ENCODE measurements at places on chromosomes 12 and 14. TPM values are rescaled to one million over a fixed set of nuclear protein-coding genes. Genes with fewer than 3 reads are reported as not detected.

GRCh38 chr12:84922693-84923092 lies 10.1 kb upstream of the SLC6A15 start:
- H3K36me3 ChIP-seq, result no peaks in the 10 kb centered on the region
- no peak for DNase-seq
- no peak overlapping the region for H3K4me3 ChIP-seq
- H3K4me1 ChIP-seq, result no peaks in the 10 kb centered on the region

Gene NRL
- 1.5 TPM for total RNA-seq

Gene TARBP2
- 35.5 TPM for total RNA-seq

GRCh38 chr14:76696791-76697190 lies 64.5 kb upstream of the VASH1 start:
- H3K27me3 ChIP-seq, result peaks cover 4% of the 10 kb centered on the region
- peaks cover 3% of the 10 kb centered on the region for H3K4me1 ChIP-seq
- no peaks in the 10 kb centered on the region for H3K36me3 ChIP-seq
- H3K27ac ChIP-seq, result no peak overlapping the region
- H3K4me3 ChIP-seq, result no peak overlapping the region

Gene PRMT5
- 56.3 TPM for total RNA-seq

- H3K27me3 ChIP-seq, result peaks cover 39% of the 10 kb centered on the region
- peaks cover 24% of the 10 kb centered on the region for H3K36me3 ChIP-seq
- H3K4me3 ChIP-seq, result no peak overlapping the region
- peaks cover 7% of the 10 kb centered on the region for H3K4me1 ChIP-seq
Measured at GRCh38 chr12:57743769-57744168, 1.1 kb upstream of the TSPAN31 start.

DNA sequence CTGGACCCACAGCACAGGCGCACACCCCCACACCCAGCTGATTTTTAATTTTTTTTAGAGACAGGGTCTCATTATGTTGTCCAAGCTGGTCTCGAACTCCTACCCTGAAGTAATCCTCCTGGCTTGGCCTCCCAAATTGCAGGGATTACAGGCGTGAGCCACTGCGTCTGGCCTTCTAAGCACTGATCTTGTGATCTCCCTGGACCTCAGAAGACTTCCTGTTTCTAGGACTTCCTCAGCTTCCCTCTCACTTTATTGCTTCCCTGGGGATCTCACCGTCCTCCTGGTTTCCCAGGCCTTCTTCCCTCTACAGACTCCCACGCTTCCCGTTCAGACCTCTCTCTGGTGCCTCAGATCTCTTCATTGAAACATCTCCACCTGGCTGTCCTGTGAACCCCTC lies 13.8 kb downstream of the ZNF839 start:
- H3K4me3 ChIP-seq, result no peak overlapping the region
- DNase-seq, result no peak
- H3K4me1 ChIP-seq, result no peaks in the 10 kb centered on the region
- no peak overlapping the region for H3K27ac ChIP-seq
- peaks cover 30% of the 10 kb centered on the region for H3K36me3 ChIP-seq
- H3K27me3 ChIP-seq, result no peaks in the 10 kb centered on the region

Gene PRH2
- total RNA-seq, result not detected

DNA sequence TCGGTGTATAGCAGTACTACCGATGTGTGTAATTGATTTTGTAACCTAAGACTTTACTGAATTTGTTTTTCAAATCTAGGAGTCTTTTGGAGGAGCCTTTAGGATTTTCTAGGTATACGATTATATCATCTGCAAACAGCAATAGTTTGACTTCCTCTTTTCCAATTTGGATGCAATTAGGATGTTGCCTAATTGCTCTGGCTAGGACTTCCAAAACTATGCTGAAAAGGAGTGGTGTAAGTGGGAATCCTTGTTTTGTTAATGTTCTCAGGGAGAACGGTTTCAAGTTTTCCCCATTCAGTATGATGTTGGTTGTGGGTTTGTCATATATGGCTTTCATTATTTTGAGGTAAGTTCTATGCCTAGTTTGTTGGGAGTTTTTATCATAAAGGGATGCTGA lies 171.6 kb upstream of the PDE3A start:
- H3K36me3 ChIP-seq, result no peaks in the 10 kb centered on the region
- no peak overlapping the region for H3K27ac ChIP-seq
- no peaks in the 10 kb centered on the region for H3K4me1 ChIP-seq
- DNase-seq, result no peak
- H3K4me3 ChIP-seq, result no peak overlapping the region
- no peaks in the 10 kb centered on the region for H3K27me3 ChIP-seq

- no peaks in the 10 kb centered on the region for H3K27me3 ChIP-seq
- H3K27ac ChIP-seq, result no peak overlapping the region
- H3K4me1 ChIP-seq, result peaks cover 3% of the 10 kb centered on the region
- peak; percentile 43 for DNase-seq
Measured at GRCh38 chr12:2633825-2634200, 161.0 kb upstream of the FKBP4 start.

Gene MRPL42
- 29.0 TPM for total RNA-seq

- H3K4me1 ChIP-seq, result peaks cover 18% of the 10 kb centered on the region
- DNase-seq, result no peak
- H3K27ac ChIP-seq, result no peak overlapping the region
Measured at GRCh38 chr12:46454981-46455380, 82.4 kb upstream of the SLC38A2 start.

Gene CSRP2
- total RNA-seq, result 13.4 TPM

Gene TMEM52B
- total RNA-seq, result not detected

DNA sequence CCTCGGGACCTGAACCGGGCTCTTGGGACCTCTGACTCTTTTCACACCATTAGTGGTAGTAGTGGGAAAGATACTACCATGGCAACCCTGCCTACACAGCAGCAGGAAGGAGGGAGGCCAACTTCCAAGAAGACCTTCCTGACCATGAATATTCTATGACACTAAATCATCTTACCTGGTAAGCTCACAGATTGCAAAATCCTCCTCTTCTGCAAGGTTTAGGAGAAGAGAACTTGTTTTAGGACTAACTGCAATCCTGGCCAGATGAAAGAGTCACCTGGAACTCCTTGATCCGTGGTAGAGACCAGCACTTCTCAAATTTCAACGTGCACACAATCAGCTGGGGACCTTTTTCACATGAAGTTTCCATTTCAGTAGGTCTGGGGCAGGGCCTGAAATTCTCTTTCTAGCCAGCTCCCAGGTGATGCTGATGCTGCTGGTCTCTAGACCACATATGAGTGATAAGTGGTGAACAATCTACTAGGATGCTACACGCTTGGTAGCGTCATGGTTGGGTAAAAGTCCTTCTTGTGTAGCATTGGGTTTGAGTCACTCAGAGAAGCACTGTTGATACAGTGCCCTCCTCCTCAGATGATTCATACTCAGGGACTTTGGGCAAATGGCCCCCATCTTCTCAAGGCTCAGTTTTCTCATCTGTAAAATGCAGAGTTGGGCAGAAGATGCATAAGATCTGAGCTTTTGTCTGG lies 35.6 kb upstream of the FICD start:
- no peak overlapping the region for H3K27ac ChIP-seq
- no peak overlapping the region for H3K4me3 ChIP-seq
- DNase-seq, result no peak
- H3K27me3 ChIP-seq, result no peaks in the 10 kb centered on the region

Gene SLC8A3
- under 0.01 TPM for total RNA-seq

- no peaks in the 10 kb centered on the region for H3K27me3 ChIP-seq
- H3K27ac ChIP-seq, result peak overlapping the region; percentile 26
- peak overlapping the region; percentile 16 for H3K4me3 ChIP-seq
- peaks cover 31% of the 10 kb centered on the region for H3K4me1 ChIP-seq
- peak; percentile 83 for DNase-seq
Measured at GRCh38 chr12:96047229-96048211, 12.1 kb upstream of the LTA4H start.

Gene OR6C1
- not detected for total RNA-seq

Data from osteoblast (primary cell).